ENCODE measurements at places on chromosomes 4 and X.

GRCh38 chr4:52877694-52878093 lies 15.6 kb downstream of the RASL11B start:
- no peak for DNase-seq

DNA sequence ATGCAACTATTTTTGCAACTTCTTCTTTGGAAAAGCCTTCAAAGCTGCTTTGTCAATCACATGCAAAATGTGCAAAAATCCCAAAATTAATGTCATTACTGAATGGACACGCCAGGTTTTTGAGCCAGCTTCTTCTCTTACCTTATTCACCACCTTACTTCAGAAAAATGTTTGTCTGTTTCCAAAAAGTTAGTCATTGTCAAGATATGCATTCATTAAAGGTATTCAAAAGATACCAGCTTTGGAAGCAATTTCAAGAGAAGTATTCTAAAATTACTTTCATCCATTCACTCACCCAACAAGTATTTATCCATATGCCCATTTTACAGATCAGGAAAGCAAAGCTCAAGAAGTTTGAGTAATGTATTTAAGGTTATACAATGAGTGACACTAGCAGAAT lies 2.3 kb upstream of the SEPSECS start:
- no peak for DNase-seq

DNA sequence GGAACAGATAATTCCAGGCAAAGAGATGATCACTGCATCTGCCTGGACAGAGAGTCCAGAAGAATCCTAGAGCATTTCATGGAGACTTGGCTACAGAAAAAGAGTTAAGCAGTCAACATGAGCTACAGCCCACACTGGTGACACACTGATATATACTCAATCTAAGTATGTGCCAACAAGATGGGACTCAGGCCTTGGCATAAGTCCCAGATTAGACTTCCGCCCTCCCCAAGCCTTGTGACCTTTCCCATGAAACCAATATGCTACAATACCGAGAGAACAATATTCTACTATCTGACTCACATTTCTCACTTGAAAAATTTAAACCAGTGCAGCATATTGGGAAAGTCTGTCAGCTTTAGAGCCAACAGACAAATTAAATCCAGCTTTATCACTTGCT lies 65.7 kb upstream of the SLITRK2 start:
- no peak for DNase-seq

DNA sequence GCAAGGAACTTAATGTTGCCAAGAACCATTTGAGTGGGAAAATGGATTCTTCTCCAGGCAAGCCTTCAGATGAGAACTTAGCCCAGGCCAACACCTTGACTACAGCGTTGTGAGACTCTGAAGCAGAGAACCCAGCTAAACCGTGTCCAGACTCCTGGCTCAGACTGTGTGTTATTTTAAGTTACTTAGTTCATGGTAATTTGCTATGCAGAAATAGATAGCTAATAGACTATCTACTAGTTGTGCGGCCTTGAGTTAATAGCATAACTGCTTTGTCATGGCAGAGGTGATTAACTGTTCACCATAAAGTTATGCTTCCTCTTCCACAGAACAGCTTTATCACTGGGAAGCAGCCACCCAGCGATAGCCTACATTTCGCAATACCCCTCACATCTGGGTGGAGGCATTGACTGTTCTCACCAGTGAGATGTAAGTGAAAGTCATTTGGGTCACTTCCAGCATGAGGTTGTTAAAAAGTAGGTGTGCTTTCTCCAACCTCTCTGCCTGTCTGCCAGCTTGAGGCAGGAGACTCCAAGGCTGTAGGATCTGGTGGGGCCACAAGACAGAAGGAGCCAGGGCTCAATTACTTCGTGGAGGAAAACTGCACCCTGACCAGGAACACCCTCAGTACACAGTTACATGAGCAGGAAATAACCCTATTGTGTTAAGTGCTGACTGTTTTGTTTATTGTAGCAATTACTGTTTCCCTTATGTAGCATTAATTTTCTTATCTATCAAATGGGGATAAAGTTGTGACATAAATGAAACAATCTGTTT lies 94.2 kb downstream of the GPAT3 start:
- DNase-seq: no peak

- DNase-seq: no peak
Observed at GRCh38 chr4:39480902-39481695, 22.2 kb downstream of the LIAS start.

All from effector CD8-positive, alpha-beta T cell (primary cell).